ENCODE measurements at places on chromosomes 2 and 18.

DNA sequence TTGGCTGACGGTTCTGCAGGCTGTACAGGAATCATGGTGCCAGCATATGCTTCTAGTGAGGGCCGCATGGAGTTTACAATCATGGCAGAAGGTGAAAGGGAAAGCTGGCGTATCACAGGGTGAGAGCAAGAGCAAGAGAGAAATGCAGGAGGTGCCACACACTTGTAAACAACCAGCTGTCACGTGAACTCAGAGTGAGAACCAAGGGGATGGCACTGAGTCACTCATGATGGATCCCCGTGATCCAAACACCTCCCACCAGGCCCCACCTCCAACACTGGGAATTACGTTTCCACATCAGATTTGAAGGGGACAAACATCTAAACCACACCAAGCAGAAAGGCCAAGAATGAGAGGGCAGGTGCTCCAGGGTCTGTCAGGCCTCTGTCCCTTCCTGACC, 185.0 kb upstream of the PID1 start:
- no peak for DNase-seq

- no peak for DNase-seq
Measured at GRCh38 chr2:233247744-233248143, 3.7 kb upstream of the ATG16L1 start.

DNA sequence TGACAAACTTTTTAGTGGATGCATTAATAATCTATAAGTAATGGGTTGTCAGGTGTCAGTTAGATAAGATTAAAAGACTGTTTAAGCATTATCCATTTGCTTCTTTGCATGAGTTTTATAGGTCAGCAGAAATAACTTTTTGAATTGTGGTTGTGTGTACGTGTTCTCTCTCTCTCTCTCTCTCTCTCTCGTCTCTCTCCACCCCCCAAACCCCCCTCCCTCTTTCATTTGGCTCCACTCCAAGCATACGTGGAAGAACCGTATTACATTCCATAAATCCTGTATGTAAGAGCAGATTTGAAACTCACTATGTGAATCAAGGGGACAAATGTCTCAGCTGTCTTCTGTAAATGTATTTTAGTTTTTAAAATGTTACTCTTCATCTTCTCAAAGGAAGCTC, 120.2 kb downstream of the MEIS1 start:
- DNase-seq, result no peak

GRCh38 chr2:43840965-43841364, 2.2 kb downstream of the ABCG8 start:
- no peak for DNase-seq

- peak; percentile 50 for DNase-seq
Measured at GRCh38 chr2:25877431-25878360, 591 bp downstream of the ASXL2 start.

GRCh38 chr2:101479328-101479727, 4.4 kb upstream of the RFX8 start:
- DNase-seq, result peak; percentile 28

DNA sequence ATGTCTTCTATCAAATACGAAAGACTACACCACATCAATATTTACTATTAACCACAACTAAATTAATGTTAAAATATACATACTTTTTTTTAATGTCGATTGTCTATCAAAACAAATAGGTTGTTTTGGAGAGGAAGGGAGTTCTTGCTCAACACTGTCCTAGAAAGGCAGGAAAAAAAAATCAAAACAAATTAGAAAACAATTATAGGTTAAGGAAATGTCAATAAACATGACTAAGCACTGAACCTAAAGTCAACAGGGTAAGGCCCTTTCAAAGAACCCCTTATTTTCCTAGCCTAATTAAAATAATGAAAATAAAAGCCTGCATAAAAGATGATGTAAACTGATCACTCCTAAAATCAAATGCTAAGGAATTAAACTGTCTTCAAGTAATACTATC, 2.8 kb downstream of the CEP76 start:
- DNase-seq, result no peak

- no peak for DNase-seq
Measured at GRCh38 chr18:26185267-26185666, 41.0 kb upstream of the TAF4B start.

- no peak for DNase-seq
Measured at GRCh38 chr18:50649821-50650220, 89.9 kb downstream of the MAPK4 start.

- peak; percentile 67 for DNase-seq
Measured at GRCh38 chr2:200930947-200931626, 32.4 kb downstream of the ORC2 start.

DNA sequence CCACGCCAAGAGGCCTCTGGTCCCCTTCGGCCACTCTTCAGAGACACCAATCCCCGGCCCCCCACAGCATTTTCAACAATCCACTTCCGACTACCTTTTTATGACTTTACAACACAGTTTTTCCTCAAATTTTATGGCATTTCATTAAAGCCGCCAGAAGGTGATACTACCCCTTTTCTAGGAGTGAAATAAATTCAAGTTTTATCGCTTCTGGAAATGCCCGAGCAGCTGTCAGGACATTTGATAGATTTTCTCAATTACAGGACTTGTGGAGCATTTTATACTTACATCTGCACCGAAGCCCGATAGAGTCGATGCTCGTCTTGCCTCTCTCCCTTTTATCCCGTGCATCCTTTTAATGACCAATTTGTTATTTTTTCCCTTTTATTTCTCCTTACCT, 108.1 kb upstream of the CREB1 start:
- DNase-seq, result no peak

DNA sequence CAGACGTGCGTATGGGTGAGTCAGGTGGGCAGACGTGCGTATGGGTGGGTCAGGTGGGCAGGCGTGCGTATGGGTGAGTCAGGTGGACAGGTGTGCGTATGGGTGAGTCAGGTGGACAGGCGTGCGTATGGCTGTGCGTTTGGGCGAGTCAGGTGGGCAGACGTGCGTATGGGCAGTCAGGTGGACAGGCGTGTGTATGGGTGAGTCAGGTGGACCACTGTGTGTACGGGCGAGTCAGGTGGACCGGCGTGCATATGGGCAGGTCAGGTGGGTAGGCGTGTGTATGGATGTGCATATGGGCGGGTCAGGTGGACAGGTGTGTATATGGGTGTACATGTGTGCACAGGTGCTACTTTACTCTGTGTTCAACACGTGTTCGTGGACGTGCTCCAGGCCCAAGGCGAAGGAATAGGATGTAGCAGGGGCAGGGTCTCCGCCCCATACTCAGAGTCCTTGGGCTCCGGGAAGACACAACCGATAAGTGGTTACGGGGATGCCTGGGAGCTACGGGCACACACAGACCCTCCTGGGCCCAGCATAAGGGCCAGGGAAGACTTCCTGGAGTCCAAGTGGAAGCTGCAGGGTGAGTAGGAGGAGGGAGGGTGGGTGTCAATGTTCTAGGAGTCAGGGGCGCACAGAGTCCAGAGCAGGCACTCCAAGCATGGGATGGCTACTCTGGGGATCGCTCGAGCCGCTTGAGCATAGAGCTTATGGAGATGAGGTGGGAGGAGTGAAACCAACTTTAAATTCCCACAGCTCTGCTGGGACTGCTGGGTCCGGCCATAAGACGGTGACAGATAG, 27.1 kb upstream of the KLF11 start:
- no peak for DNase-seq

DNA sequence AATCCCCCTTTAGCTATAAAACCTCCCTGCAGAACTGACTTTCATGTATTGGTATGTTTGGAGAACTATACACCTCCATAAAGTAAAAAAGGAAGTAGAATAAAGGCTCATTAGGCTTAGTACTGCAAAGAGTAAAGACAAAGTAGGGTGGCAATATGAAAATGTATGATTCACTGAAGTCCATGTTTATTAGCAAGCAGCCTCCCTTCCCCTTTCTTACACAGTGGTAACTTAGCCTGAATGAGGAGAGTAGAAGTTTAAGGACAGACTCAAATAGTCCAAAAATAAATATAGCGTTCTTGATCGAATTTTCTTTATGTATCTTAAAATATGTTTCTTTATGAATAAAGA, 1.5 kb downstream of the ZNF804A start:
- DNase-seq, result peak; percentile 85

- DNase-seq, result peak; percentile 68
Measured at GRCh38 chr2:32064021-32064601, 755 bp downstream of the SPAST start.

- no peak for DNase-seq
Measured at GRCh38 chr2:53752385-53752784, 15.2 kb upstream of the CHAC2 start.

DNA sequence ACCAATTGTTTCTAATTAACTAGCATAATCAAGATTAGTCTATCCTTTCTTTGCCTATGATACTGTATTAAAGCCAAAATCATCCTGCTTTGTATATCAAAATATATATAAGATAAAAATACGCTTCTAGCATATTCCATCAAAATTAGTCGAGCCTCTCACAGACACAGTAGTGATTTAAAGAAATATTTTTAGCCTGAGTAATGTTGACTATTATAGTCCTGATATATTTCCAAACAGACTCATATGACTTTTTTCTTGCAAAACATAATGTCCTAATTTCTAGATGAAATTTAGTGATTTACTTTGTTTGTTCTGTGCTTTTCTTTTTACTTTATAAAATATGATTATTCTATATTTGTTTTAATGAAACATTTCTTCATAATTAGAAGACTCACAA, 30.9 kb downstream of the FAP start:
- DNase-seq, result peak; percentile 14

GRCh38 chr2:49973917-49974368, 819.6 kb upstream of the FSHR start:
- DNase-seq, result peak; percentile 23

DNA sequence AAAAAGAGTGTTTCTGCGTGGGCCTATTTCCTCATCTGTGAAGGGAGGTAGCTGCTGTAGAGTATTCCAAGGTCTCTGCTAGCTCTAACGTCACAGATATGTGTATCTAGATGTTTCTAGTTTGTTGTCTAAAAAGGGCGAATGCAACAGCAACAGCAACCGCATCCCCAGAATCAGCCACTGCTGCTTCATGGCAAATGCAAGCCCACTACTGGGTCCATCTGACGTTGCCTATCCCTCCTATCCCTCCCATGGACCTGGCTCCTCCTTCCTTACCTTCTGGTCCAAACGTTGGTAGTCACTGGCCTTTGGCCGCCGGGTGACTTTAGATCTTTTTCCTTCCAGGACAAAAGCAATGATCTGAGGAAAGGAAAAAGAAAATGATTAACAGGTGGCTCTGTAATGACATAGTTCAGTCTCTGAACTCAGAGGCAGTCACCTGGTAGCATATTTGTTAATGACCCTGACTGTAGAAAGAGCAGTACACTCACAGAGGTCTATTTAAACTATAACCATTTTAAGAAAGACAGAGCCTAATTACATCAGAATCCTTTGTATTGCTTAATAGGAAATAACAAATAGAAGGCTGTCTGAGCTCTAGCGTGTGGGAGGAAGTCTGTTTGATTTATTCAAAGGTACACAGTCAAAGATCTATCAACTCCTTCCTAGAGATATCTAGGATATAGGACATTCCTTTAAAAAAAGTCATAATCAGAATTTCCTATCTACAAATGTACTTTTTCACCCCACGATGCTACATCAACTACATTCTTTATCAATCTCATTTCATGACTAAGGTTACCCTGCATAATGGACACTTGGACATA, 2.9 kb downstream of the TGOLN2 start:
- DNase-seq, result peak; percentile 77

- peak; percentile 36 for DNase-seq
Measured at GRCh38 chr18:9475643-9476591, 604 bp downstream of the RALBP1 start.

- no peak for DNase-seq
Measured at GRCh38 chr2:5685225-5685624, 7.0 kb upstream of the SOX11 start.

- DNase-seq, result no peak
Measured at GRCh38 chr2:28117104-28117596, 226.6 kb downstream of the BABAM2 start.
